ENCODE measurements at places on chromosomes 7 and 10.

GRCh38 chr10:5906651-5907050 lies 16.6 kb downstream of the FBH1 start:
- no peak for DNase-seq

DNA sequence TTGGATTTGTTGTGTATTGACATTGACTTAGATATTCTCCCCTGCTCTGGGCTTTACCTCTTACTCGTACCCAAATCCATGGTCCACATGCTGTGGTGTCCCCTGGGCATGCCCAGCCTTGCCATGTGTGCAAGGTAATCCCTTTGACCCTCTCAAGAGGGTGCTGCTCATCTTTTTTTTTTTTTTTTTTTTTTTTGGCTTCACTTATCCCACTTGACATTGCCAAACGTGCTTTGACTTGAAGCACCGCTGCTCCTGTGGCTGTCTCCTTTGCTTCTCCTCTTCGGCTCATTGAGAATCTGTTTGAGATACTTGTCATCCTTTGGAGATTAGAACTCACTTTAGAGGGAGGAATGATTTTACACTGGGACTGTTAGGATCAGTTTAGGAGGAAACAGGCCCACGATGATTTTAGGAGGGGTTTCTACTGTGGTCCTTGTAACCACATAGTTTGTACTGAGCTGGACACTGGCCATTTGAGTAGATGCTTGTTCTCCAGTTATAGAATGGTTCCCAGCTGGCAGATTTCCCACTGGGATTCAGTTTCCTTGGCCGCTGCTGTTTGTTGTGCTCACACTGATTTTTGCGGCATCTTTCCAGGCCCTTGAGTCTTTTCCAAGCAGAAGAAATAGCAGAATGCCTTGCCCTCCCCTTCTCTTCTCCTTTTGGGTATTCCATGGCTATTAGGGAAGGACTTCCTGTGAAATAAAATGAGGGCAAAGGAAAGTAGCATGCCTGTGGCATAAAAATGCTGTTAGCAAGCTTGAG lies 184.8 kb downstream of the AUTS2 start:
- DNase-seq: no peak

GRCh38 chr10:124003871-124004662 lies 89.3 kb downstream of the CHST15 start:
- DNase-seq: no peak

DNA sequence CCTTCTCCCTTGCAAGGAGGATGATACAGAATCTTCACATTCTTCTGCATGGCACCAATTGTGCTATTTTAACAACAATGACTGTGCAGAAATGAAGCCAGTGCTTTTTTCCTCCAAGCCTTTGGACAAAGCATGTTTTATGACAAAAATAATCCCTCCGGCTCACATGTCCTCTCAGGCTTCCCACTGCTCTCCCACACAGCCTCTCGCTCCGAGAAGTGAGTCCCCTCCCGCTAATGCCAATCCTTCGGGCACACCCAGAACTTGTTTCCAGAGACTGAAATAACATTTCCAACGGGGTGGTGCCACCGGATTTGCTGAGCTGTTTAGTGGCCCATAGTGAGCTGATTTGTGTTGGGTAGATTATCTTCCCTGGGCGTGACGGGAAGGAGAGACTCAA lies 35.8 kb downstream of the RBM17 start:
- DNase-seq: no peak
